Stimulated activated CD8-positive, alpha-beta memory T cell treated with anti-CD3 and anti-CD28 coated beads, Interleukin-7, amount 100 ng/mL, for 4 hours (primary cell): ENCODE measurements at places on chromosomes 12 and 14.

DNA sequence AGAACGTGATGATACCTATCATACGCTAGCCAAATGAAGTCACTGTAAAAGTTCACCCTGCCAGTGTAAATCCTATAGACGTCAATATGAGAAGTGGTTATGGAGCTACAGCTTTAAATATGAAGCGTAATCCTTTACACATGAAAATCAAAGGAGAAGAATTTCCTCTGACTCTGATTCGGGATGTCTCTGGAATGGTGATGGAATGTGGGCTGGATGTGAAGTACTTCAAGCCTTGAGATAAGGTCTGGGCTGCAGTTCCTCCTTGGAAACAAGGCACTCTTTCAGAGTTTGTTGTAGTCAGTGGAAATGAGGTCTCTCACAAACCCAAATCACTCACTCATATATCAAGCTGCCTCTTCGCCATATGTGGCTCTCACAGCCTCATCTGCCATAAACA is 53.1 kb upstream of the NAP1L1 start:
- no peak for DNase-seq

- no peak for DNase-seq
Measured at GRCh38 chr12:106091446-106091820, 47.3 kb downstream of the NUAK1 start.

DNA sequence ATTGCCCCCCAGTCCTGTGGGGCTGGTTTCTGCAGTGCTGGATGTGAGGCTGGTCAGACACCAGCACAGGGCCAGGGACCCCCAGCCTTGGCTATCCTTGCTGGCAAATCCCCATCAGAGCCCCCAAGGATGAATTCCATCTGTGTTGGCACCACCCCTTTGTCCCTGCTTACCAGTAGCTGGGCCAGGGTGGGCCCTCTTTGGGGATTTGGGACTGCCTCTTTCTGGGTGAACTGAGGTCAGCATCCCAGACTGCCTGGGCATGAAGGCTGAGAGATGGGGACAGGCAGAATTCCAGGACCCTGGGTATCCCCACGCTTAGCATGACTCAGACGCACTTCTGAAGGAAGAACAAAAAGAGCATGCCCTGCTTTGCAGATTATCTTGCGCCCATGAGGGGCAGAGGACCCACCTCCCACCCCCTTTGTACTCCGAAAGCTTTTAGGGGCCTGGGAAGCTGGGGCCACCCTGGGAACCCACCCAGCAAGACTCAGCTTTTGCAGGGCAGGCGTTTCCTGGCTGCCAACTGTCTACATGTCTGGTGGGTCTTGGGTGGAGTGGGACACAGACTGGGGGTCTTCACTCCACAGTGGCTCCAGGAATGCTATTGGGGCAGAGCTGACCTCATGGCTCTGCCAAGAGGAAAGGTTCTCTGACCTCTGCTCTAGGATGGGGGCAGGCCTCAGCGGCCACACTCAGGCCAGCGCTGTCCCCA is 26.8 kb downstream of the RFLNA start:
- no peak for DNase-seq

DNA sequence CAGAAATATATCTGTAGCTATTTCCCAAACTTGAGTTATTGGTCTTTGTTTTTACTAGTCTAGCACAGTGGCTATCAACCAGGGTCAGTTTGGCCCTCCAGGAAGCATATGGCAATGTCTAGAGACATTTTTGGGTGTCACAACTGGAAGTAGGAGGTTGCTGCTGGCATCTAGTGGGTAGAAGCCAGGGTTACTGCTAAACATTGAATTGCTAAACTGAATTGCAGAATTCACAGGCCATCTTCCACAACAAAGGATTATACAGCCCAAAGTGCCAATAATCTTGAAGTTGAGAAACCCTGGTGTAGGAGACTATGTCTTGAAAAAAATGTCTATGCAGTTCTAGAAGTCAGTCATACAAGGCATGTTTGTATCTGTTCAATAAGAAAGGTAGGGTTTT is 27.7 kb downstream of the ARHGAP5 start:
- no peak for DNase-seq

- DNase-seq = no peak
Measured at GRCh38 chr14:39175445-39176262, 600 bp downstream of the PNN start.

DNA sequence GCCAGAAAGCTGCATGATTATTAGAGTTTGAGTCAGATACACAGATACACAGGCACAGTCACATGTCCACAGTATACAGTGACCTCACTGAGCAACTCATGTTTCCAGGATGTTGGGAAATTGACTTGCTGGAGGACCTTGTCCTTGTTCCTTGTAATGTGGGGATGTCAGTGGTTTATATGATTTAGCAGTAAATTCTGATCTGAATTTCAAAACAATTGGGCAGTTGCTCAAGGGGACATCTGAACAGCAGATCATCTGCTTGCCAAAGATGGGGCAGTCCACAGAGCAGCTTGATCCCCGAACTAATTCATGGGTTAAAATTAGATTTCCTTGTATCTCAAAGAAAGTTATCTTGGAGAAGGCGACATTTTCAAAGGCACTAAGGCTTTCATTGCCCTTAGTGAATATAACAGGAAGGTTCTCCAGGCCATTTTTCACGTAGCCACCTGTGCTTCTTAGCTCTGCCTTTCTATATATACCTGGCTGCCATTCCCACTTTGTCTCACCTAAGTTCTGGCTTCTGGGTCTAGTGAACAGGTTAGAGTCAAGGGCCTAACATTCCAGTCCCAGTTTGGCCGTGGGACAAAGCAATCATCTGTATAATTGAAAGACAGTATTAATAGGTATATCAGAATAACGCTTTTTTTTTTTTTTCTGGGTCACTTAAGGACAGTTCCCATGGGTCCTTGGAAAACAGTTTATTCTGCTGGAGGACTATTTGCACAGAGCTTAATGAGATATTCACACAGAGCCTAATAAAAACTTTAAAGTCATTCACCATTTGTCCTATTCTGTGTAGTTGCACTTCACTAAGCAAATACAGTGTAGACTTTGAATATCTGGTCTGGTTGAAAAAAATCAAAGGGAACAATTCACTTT is 64.9 kb upstream of the STRN3 start:
- DNase-seq = no peak
